Eye (tissue), 1 donor: ENCODE measurements at places on chromosomes 6 and 20.
A peak's percentile ranks its signal among the peaks of the same experiment; 100 is the strongest.

DNA sequence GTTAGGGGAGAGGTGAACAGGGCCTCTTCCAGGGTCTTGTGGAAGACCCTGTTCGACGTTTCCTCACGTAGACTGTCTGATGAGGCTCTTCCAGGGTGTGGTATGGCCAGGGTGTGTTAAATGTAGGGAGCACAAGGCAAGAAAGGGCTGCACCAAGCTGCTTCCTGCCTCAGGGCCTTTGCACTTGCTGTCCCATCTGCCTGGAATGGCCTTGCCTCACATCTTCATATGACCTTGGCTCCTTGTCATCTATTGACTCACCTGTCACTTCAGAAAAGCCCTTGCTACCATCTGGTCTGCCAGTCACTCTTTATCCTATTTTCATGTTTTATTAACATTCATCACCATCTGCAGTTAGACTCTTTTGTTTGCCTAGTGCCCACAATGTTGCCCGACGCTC lies 31.0 kb downstream of the E2F3 start:
- no peak for DNase-seq

DNA sequence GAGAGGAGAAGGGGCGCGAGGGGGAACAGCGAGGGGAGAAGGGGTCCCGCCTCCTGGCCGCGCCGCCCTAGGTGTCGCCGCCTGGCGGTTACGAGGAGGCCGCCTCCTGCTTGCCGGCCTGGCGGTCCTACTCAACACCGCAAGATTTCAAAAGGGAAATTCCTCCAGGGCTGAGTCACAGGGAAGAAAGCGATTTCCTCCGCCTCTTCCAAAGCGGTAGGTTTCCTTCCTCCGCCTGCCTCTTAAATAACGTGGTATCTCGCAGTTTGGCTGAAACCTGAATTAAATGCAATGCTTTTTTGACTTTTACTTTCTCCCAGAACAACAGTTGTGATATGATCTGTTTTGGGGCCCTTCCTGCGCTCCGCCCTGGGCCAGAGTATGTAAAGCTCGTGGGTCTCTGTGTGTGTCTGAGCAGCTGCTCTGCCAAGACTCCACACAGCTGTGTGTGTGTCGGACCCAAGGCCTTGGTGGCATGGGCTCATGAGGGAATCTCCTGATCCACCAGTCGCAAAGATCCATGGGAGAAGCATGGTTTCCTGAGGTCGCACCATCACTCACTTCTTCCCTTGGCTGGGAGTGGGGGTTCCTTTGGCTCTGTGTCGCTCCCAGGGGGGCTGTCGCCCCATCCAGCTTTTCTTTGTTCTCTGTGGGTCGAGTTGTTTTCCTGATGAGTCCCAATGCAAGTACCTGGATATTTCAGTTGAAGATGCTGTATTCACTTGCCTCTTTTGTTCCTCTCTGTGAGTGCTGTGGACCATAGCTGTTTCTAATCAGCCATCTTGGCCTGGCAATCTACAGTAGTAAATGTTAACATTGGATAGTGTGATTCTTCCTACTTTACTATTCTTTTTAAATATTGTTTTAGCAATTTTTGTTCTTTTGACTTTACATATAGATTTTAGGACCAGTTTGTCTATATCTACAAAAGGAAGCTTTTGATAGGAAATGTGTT lies 31.6 kb upstream of the NOTCH4 start:
- peak; percentile 91 for DNase-seq

- no peak for DNase-seq
These were observed 527.6 kb downstream of the CD83 start for GRCh38 chr6:14645221-14645620.

GRCh38 chr20:43820731-43821330 lies 93.8 kb upstream of the TOX2 start:
- peak; percentile 79 for DNase-seq

GRCh38 chr20:60131375-60131774 lies 173.2 kb downstream of the CDH26 start:
- DNase-seq = no peak

GRCh38 chr20:39717936-39718335 lies 755.8 kb downstream of the DHX35 start:
- DNase-seq = no peak

DNA sequence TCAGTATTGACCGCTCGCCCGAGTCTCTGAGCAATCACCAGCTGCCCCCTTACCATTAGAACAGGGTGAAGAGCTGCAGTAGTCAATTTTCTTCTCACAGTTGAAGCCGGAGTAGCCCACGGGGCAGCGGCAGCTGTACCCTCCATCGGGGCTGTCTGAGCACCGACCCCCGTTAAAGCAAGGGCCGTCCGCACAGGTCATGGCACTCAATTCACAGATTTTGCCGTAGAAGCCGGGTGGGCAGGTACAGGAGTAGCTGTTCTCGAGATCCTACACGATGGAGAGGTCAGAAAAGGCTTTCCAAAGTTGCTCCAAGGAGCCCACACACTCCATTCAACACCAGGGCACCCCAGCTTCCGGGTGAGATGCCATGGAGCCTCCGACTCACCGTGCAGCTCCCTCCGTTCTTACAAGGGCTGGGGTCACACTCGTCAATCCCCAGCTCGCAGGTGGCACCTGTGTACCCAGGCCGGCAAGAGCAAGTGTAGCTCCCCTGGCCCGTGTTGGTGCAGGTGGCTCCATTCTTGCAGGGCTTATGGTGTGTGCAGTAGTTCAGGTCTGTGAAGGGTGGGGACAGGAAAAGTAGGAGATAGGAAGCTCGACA lies 5.9 kb downstream of the DLL1 start:
- no peak for DNase-seq

DNA sequence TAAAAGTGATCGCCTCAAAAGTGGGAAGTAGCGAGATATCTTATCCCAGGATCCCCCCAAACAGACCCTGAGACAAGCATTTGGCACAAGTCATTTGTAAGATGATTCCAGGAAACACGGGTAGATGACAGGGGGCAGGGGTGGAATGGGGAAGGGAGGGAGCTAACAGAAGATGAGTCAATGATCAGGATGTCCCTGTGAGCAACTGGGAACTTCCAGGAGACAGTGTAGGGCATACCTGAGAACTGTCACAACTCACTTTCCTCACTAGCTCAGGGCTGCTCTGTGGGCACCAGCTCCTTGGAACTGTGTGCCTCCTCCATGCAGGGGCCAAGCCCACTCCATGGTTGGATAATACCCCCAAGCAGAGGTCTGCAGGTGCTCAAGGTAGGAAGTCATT lies 38.5 kb upstream of the VSX1 start:
- no peak for DNase-seq

GRCh38 chr6:40369042-40369441 lies 218.1 kb downstream of the LRFN2 start:
- DNase-seq = no peak

DNA sequence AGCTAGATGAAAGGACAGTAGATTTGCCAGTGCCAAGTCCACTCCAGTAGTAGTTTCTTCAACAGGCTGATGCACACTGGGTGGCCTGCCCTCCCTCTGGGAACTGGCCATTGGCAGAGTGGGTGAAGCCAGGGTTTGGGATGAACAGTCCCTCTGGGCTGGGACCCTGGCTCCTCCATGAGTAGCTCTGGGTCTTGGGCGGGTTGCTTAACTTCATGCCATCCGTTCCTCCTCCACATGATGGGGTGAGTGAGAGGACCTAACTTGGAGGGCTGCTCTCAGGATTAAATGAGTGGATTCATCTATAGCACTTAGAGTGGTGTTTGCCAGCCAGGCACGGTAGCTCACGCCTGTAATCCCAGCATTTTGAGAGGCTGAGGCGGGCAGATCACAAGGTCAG lies 47.2 kb downstream of the PLAGL2 start:
- DNase-seq = no peak

DNA sequence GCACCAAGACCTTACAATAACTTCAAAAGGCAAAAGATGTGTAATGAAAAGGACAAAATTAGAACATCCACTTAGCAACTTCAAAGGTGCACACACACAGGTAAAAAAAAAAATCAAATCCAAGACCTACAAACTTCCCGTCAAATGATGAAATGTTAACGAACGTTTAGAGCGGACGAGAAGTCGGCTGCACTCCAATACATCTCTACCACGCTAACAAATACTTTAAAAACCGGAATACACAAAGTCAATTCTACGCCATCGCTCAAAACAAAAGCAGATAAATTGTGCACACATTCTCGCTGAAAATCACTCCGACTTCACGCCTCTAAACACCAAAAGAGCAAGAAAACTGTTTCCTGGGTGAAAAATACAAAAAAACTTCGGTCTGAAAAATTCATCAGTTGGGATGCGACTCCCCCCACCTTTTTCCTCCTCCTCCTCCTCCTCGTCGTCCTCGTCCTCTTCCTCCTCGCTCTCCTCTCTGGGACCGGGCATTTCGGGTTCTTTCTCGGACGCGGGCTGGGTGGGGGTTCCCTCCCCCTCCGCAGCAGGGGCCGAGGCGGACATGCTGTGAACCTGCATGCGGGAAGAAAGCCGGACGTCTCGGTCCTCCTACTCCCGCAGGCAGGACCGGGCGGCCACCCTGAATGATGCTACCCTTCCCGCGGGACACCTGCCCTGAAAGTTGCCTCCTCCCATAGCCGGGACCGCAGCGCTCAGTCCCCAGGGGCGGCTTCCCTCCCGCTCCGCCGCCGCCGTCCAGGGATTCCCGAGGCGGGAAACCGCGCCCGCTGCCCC lies 712 bp downstream of the DEK start:
- peak; percentile 75 for DNase-seq

GRCh38 chr6:21429291-21429690 lies 164.3 kb upstream of the SOX4 start:
- DNase-seq = no peak

DNA sequence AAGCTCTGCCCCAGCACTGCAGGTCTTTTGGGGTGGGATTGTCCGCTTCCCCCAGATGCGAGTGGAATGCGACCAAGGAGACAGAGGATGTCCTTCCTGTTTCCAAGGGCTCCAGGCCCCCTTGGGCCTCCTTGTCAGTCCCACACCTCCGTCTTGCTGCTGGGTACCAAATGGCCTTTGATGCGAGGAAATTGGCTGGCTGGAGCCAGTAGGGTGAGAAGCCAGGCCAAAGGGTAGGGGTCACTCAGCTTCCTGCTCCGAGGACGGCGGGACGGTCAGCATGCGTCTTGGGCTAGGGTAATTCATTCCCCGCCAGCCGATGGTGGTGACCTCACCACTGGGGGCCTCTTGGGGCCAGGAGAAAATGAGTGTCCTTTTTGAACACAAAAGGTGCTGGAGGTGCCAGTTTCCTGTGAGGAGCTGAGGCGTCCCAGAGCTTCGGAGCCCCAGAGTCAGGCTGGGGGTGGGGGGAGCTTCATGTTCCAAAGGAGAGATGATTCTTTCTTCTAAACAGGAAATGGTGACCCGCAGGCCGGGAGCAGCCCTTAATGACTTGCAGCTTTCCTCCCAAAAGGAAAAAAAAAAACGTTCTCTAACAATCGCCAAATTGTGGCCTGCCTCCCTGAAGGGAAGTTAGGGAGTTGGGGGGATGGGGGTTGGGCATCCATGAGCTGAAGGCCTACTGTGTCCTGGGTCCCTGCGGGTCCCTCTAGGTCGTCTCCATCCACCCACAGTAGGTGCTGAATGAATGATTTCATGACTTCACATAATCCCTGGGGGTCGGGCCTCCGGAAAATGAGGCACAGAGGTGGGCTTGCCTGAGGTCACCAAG lies 6.7 kb downstream of the SNAI1 start:
- DNase-seq = peak; percentile 69

DNA sequence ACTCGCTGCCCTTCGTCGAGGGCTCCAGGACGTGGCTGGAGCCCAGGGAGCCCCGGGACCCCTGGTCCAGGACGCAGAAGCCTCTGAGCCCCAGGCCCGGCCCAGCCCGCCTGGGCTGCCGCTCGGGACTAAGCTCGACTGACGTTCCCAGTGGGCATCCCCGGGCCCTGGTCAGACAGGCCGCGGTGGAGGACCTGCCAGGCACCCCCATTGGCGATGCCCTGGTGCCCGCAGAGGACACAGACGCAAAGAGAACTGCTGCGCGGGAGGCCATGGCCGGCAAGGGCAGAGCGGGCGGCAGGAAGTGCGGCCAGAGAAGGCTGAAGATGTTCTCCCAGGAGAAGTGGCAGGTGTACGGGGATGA lies 28.9 kb downstream of the ZNF831 start:
- DNase-seq = no peak

GRCh38 chr6:157323966-157324300 lies 614 bp upstream of the TMEM242 start:
- DNase-seq = no peak

- DNase-seq = peak; percentile 91
These were observed 749.5 kb downstream of the KIF16B start for GRCh38 chr20:15823718-15824117.

DNA sequence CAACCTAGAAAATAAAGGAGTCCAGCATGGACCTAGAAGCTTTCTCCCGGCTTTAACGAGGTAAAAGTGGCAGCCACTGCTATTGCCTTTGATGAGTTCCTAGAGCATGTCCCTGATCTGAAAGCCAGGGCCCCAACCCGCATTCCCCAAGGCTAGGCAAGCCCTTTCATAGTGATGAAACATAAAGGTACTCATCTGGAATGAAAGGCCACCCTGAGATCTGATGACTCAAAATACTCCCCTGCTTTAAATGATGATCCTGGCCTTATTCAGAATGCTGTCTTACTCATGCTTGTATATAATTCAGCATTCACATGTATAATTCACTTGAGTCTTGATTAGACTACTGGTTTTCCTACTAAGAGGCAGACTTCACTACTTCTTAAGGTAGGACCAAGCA lies 21.3 kb downstream of the TTPAL start:
- DNase-seq = no peak

- peak; percentile 80 for DNase-seq
These were observed 60.4 kb downstream of the SRC start for GRCh38 chr20:37406010-37406998.

DNA sequence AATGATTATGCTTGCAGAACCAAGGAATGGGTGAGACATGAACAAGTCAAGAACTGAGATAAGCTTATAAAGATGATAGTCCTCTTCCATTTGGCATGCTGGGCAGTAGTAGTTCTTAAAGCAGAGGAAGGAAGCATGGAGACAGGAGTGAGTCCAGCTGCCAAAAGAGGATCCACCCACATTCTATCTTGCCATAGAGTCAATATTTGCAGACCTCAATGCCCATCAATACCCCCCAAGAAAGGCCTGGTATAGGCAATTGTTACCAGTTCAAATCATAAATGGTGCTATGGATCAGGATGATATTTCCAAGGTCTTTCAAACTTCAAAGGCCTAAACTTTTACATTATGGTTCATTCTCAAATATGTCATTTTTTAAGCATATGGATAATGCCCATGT lies 4.8 kb downstream of the ARHGAP18 start:
- no peak for DNase-seq

GRCh38 chr6:4707011-4707410 lies 69.2 kb upstream of the CDYL start:
- DNase-seq = no peak

DNA sequence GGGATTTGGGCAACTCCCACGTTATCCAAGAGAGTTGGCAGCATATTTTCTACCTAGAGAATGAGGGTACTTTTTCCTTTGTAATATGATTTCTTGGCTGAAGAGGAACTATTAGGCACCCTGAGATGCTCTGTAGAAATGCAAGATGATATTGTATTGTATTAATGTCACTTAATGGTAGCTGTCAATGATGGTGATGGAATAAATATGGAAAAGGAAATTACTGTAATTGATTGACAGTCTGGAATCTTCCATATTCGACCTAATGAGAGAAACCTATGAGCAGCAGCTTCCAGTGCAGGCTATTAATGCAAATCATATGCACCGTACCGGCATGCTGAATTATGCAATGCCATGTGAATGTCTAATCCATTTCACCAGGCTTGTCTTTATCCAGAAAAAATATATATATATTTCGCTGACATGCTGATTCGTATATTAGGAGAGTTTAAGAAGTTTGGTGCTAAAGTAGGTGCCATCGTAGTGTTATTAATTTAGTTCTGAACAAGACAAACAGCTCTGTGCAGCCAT lies 494.2 kb upstream of the JARID2 start:
- no peak for DNase-seq

GRCh38 chr6:43934803-43935602 lies 165.0 kb downstream of the VEGFA start:
- DNase-seq = no peak

- DNase-seq = peak; percentile 76
These were observed 64.3 kb downstream of the CDH4 start for GRCh38 chr20:61316346-61316745.
